CD4-positive, alpha-beta T cell (primary cell): ENCODE measurements at places on chromosomes 2 and 18.

DNA sequence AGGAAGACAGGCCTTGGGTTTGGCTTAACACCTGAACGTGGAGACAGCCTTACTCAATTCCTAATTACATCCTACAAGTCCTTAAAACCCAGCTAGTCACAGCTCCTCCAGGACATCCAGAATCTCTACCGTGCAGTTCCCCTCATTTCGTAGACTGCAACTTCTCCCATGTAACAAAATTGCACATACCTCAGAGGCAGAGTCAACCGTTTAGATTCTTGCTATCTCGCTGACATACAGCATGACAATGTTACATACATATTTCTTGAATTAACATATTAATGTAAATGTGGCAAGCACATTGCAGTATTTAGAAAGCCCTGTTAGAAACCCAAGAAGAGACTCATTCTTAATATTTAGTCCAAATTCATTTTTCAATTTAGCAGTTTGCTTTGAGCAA is 358.7 kb downstream of the SETBP1 start:
- DNase-seq: no peak

DNA sequence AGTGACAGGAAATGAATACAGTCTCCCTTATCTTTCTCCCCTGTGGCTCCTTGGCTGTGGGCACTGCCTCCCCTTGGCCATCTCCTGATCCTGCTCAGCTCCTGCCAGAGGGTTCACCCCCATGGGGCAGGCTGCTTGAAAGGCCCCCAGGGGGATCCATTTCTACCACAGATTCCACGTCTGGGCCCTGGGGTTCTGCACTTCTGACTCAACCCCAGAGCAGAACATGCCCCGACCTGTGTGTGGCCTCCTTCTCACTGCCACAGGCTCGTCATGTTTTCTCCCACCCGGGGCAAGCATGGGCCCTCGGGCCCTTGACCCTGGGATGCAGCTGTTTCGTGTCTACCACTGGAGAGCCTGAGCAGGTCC is 122.2 kb downstream of the ACKR3 start:
- no peak for DNase-seq

GRCh38 chr2:317501-318424 is 29.9 kb upstream of the ALKAL2 start:
- no peak for DNase-seq

DNA sequence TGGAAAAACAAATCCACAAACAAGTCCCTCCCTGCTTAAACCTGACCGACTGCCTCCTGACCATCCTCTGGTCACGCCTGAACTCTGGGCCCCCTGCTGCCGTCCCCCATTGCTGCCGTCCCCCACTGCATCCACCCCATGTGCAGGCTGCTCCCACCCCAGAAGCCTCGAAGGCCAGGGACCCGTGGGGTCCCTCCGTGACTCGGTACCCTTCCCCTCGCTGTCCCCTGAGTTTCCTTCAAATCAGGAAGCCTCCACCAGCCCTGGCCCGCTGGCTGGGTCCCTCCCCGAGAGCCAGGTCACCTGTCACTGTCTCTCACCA is 17.9 kb upstream of the AGXT start:
- DNase-seq: no peak

DNA sequence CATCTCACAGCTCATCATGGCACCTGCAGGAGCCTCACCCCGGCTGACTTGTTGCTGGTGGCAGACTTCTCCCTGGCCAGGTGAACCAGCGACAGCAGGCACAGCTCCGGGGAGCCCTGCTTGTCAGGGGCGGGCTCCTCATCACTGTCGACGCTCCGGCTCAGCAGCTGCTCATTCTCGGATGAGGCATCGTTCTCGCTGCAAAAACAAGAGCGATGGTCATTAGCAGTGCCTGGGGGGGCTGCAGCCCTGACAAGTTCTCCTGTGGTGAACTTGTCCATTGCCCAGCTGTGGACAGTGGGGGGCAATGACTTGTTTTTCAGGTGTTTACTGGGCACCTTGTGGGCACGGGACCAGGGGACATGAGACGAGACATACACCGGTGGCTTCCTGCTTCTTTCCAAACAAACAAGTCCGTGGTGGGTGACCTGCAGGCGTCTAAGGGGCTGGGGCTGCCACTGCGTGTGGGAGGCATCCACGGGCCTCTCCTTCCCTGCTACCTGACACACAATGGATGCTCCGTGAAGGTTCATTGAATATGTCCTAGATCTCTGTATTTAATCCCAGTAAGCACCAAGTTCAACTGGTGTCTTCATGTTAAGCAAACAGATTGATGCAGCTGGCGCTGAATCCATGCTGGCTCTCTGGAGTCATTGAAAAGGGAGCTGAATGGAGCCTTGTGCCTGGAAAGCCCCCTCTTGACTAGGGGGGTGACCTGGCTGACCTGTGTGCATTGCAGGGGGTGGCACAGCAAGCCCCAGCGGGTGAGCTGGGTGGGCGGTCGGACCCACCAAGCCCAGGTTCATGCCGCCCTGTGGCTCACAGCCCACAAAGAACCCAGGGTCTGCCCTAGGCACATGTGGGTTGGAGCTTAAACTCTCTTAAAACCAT is 81.0 kb downstream of the EDAR start:
- no peak for DNase-seq

DNA sequence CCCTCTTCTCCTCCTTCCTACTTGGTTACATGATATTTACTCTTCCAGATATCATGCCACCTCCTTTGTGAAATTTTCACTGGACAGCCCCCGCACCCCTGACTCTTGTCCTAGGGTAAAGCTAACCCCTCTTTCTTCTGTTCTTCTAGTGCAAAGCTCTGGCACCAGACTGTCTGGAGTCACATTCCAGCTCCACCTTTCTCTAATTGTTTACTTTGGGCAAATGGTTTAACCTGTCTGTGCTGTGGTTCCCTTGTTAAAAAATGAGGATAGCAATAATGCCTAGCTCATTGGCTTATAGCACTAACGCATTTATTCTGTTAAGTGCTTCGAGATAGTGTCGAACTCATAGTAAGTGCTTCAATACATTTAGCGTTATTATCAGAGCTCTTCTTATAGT is 306.2 kb downstream of the ALK start:
- no peak for DNase-seq
